Fibroblast of villous mesenchyme (primary cell): ENCODE measurements at places on chromosomes 13 and 19. TPM values are rescaled to one million over a fixed set of nuclear protein-coding genes. Genes with fewer than 3 reads are reported as not detected.

Gene TUBB4A
- total RNA-seq, result not detected in 2 replicates

DNA sequence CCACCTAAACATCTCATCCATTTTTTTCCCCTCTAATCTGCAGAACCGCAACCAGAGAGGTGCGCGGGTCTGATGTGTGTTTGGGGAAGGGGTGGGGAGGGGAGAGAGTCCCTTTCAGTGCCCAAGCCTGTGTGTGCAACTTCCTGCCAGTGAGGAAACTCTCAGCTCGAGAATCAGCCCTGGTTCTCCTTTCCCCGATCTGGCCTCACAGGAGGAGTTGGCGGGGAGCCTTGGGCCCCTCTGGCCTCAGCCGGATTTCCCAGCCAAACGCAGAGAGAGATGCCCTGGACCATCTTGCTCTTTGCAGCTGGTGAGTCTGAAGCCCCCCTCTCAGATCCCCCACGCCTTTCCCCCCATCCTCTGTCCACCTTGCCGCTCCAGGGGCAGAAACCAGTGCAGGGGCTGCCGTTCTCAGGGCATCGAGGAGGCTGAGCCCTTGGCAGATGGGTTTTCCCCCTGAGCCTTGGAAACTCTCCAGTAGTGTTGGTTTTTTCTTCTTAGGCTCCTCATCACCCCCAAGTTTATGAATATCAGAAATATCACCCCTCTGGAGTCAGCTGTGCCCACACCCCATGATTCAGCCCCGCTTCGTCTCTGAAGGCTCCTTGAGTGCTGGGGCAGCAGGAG lies at the start of gene C19orf38:
Gene C19orf38 (plus strand): TSS at position 186 of the 627 bp plus-strand sequence. CDS start 94 bp downstream, at position 280.
- no peak for DNase-seq

Gene PHF11
- total RNA-seq, result 21.6 and 27.6 TPM in 2 replicates

Gene GPR32
- not detected in 2 replicates for total RNA-seq

DNA sequence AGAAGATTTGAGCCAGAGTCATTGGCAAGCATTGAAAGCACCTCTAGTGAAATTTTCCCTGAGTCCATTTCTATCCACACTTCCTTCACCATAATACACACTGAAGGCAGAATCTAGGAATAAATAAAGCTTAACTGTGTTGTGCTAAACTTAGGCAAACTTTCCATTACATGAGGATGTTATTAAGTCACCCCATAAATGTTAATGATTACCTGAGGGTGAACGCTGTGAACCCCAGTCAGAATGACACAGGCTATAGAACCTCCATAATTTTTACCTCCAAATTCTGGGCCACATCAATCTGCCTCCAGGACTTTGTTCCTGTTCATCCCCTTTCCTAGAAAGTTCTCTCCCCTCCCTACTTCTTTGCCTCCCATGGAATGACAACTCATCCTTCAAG lies 71.0 kb downstream of the RAP2A start:
- no peak for DNase-seq

DNA sequence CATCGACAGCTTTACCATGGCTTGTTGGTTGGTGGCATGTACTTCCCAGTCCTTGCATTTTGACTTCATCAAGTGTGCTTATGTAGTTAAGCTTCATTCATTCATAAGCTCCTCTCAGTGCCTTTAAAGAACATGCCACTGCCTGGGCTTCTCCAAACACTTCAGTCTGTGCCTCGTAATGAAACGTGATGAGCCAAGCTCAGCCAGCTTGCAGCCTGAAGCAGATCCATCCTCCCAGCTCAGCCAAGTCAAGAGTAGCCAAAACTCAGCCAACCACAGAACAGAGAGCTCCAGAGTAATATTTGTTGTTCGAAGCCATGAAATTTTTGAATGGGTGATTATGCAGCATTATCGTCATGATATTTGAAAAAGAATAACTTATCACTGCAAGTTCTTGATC lies 989.7 kb downstream of the EFNB2 start:
- DNase-seq, result no peak

DNA sequence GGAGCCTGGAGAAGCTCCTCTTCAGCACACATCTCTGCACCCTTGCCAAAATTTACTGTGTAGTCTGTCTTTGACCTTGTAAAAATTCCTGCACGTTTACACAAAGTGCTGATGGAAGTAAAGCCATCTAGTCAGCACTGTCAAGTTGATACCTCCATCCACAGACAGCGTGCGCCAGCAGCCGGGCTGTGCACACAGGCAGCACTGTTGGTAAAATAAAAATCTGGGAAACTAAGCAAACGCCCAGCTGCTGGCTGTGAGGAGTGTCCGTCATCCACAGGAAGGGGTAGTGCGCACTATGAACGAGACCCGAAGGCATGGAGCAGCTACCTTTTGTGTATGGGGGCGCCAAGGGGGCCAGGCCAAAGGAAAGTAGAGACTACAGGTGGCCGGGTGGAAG lies 17.4 kb upstream of the SIGLEC11 start:
- no peak for DNase-seq

GRCh38 chr19:42480335-42481095 lies 37.8 kb upstream of the CXCL17 start:
- peak; percentile 50 for DNase-seq

DNA sequence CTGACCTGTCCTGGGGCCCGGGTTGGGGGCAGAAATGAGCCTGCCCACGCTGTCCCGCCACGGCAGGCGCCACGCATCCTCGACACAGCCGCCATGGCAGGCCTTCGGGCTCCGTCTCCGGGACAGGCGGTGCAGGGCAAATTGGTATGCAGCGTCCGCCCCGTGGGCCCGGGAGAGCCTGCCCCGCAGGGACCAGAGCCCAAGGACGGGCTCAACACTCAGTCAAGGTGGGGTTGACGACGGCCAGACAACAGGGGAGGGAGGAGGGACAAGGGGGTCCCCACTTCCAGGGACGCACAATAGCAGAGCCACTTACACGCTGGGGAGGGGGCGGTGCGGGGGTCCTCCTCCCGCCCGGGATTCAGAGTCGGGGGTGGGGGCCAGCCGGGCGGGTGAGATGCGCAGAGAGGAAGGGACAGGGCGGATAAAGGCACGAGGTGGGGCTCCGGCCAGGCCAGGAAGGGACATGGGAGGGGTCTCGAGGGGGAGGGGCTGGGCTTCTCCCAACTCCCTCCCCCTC lies 1.2 kb downstream of the CTXN1 start:
- DNase-seq, result no peak

Gene ZNF677
- total RNA-seq, result 9.3 and 16.4 TPM in 2 replicates

Gene ZNF829
- total RNA-seq, result 2.6 and 3.5 TPM in 2 replicates

GRCh38 chr19:47723581-47723940 lies 10.3 kb downstream of the EHD2 start:
- DNase-seq, result peak; percentile 92

DNA sequence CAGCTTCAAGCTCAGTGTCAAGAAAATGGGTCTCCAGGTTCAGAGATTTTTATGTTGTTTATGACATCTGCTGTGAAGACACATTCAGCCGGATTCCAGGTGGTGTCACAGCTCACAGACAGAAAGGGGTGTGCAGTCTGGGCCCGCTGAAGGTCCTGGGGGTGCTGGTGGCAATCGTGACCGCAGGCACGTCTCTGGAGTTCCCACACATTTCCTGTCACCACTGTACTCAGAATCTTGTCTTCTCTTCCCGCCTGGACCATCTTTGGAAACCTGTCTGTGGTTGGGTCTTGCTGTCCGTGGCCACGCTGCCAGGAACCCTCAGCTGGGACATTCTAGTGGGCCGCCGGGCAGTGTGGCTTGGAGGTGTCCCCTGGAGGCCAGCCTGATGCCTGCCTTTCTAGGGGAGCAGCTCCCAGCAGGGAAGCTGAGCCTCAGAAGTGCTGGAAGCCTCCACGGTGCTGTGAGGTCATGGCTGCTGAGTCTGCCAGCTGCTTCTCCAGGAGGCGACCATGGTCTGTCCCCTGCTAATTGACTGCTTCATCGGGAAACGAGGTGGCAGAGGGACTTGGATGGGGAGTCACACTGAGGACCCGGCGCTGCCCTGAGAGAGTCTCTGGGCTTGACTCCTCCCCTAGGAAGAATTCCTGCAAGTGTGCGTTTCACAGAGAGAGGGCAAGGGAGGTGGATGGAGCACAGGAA lies 3.7 kb downstream of the TEX29 start:
- DNase-seq, result no peak
